B cell (primary cell): ENCODE measurements at places on chromosomes 2 and 18.

- no peak for DNase-seq
Observed at GRCh38 chr2:144014103-144014502, 505.8 kb downstream of the ZEB2 start.

- no peak for DNase-seq
Observed at GRCh38 chr2:20438334-20439192, 8.3 kb upstream of the RHOB start.

DNA sequence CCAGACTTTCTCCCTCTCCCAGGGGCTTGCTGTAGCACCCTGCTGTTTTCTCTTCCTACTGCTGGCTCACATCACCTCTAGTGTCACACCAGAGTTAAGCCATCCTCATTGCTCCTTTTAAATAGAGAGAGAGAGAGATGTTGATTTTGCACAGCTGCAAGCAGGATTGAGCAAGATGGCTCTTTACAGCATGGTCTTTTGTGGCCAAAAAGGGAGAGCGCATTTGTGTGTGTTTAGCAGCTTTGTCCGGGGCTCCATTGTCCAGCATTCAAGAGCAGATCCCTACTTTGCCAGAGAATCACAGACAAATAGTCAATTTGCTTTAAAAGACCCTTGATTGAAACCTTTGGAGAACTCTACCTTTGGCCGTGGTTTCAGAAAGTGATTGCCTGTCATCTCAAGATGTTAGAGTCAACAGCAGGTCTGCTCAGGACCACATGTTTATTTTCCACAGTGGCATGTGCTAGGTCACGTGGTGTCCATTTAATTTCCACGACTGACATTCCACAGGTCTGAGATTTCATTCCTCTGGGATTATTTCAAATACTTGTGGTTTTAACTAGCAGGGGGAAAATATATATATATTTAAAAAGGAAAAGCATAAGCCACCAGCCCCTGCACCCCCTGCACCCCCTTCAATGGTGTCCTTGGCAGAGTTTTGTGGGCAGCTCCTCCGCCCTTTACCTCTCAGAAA lies 359.9 kb upstream of the SLC14A2 start:
- DNase-seq, result no peak

DNA sequence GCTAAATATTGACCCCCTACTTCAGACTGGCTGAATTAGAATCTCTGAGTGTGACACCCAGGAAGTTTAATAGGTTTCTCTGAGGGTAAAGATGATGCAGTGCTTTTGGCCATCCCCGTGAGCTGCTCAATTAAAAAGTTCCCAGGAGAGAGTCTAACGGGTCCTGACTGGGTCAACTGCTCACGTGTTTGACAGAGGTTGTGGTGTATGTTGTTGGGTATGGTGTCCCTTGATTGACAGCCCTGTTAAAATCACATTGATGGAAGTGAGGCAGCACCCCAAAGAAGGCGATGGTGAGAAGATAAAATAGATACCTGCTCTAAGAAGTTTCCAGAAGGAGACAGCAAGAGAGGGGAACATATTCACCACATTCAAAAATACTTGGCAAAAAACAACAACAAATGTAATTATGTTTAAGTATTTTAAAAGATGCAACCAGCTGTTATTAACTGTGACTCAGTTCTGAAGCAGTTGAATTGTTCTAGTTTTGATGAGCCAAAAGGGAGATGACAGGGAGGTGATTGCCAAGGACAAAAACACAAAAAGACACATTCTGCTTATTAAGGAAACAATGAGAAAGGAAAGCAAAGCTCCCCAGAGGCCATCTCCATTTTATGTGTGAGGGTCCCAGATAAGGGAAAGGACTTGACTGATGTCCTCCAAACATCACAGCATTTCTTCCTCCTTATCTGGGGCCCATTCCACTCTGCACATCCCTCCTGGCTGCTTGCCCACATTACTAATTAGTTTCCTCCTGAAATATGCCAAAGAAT lies 11.5 kb upstream of the GMCL1 start:
- DNase-seq, result no peak

- no peak for DNase-seq
Observed at GRCh38 chr2:146927080-146927711, 917.6 kb upstream of the ACVR2A start.

DNA sequence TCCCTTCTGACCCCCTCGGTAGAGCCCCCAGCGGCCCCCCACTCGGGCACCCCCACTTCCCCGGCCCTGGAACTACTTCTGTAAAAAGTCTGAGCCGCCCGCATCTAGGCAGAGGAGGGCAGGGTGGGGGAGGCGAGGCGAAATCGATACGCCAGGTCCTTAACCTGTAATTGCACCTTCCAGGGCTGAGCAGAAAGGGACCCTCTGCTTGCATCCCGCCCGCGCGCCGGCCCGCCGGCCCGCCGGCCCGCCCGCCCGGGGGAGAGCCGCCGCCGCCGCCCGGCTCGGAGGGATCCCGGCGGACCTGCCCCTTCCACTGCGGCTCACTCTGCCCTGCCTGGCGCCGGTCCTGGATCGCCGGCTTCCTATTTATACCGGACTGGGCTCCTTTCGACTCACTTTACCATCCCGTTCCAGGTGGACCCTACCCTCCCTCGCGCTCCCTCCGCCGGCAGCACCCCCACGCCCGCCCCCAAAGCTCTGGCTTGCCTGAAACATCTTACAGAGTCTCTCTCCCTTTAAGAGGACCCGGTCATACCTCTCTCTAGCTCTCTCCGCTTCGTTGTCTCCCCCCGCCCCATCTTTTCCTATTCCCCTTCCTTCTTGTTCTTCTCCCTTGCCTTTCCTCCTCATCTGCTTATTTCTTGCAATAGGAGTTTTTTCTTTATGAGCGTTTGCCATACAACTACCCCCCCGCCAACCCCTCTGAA lies 797 bp downstream of the KLHL14 start:
- peak; percentile 66 for DNase-seq

DNA sequence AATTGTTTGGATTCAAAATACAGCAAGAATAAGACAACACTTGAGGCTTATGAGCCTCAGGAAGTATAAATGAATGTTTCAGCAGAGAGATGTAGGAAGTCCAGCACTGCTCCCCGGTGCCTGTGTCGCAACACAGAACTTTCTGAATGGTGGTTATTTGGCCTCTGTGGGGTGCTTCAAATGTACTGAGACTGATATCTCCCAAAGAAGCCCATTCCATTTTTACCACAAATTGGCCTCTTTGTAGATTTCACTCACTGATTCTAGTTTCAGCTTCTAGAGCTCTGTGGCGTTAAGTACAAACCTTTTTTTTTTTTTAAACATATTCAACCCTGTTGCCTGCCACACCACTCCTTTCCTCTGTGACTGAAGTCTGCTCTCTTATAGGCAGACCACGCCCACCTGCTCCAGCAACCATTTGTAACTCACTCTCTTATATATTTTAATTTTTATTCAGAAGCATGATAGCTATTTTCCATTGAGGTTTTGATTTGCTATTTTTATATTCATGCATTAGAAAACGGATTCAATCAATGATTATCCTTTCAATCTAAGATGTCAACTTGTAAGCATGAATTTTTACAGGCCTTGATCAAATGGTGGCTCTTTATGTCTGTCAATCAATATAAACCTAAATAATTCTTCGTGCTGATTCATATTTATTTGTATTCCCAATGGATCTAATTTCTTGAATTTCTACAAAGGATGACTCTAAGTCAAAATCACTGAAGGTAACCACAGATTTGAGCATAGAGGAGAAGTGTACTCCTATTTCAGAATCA lies 277.1 kb upstream of the CCDC68 start:
- peak; percentile 32 for DNase-seq

- DNase-seq, result no peak
Observed at GRCh38 chr2:28168376-28168775, 224.3 kb upstream of the FOSL2 start.

DNA sequence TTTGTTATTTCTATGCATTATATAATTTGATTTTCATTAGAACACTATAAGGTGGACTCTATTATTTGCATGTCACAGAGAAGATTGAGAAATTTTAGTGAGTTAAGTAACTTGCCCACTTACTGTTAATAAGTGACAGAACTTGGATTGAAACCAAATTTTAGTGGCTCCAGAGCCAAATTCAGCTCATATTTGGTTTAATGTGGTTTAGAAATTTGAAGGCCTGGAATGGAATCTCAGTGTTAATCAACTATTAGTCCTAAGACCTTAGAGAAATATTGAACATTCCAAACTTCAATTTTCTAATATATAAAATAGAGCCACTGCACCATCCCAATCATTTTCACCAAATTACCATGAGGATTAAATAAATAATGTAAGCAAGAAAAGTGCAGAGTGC lies 281.6 kb downstream of the ZNF385B start:
- DNase-seq, result no peak

DNA sequence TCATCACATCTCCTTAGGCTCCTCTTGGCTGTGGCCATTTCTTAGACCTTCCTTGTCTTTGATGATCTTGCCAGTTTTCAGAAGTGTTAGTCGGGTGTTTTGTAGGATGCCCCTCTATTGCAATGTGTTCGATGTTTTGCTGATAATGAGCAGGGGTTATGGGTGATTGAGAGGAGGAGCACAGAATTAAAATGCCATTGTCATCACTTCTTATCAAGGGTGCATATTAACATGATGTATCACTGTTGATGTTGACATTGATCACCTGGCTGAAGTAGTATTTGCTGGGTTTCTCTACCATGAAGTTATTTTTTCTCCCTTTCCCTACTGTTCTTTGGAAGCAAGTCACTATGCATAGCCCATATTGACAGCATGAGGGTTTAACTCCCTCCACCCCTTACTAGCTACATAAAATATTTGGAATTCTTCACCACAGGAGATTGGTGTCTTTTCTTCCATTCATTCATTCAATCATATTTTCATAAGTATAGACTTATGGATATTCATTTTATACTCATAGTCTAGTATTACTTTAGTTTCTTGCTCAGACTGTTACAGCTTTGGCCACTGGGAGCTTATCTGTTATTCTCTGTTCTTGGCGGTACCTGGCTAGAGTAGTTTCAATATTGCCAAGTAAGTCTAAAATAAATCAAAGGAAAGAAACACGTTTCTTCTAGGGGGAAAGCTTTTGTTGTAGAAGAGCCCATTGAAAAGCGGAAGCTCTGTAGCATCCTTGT lies 54.5 kb upstream of the TMEM87B start:
- no peak for DNase-seq

DNA sequence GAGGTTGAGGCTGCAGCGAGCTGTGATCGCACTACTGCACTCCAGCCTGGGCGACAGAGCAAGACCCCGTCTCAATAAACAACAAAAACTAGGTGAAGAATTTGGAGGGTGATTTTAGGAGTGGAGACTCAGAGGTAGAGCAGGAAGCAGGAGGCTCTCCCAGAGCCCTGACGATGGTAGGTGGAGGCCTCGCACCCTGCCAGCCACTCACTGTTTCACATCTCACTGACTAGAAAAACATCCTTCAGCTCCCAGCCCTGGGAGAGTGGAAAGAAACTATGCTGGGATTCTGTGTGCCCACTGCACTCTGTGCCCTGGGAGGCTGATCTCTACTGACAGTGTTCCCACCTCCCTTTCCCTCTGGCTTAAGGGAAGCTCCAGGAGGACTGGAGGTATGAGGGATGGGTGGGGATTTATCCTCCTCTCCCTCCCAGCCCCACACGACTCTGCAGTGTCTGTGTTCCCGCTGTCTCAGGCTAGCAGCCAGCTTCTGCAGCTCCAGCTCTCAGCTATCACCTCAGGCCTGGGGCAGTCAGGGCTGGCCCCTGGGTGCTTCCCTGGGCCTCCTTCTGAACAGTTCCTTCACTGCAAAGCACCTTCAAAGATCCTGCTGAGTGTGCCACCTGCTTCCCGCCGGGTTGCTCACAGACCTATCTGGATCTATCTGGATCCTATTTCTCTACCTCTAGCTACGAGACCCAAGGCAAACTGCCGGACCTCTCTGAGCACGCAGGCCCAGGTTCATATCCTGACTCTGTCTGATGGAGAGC lies 9.6 kb downstream of the CIB4 start:
- DNase-seq, result no peak

DNA sequence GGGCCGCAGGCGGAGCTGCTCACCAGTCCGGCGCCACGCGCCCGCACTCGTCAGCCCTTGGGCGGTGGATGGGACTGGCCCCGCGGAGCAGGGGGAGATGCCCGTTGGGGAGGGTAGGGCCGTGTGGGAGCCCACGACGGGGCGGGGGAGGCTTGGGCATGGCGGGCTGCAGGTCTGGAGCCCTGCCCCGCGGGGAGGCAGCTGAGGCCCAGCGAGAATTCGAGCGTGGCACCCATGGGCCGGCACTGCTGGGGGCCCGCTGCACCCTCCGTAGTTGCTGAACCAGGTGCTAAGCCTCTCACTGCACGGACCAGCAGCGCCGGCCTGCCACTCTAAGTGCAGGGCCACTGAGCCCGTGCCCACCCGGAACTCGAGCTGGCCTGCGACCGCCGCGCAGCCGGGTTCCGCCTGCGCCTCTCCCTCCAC lies 182.4 kb upstream of the ERBB4 start:
- DNase-seq, result no peak

GRCh38 chr2:197944416-197945096 lies 140.2 kb downstream of the PLCL1 start:
- no peak for DNase-seq

GRCh38 chr2:210459880-210460279 lies 16.7 kb downstream of the LANCL1 start:
- DNase-seq, result no peak

- no peak for DNase-seq
Observed at GRCh38 chr18:63903851-63904570, 3.7 kb upstream of the SERPINB10 start.

DNA sequence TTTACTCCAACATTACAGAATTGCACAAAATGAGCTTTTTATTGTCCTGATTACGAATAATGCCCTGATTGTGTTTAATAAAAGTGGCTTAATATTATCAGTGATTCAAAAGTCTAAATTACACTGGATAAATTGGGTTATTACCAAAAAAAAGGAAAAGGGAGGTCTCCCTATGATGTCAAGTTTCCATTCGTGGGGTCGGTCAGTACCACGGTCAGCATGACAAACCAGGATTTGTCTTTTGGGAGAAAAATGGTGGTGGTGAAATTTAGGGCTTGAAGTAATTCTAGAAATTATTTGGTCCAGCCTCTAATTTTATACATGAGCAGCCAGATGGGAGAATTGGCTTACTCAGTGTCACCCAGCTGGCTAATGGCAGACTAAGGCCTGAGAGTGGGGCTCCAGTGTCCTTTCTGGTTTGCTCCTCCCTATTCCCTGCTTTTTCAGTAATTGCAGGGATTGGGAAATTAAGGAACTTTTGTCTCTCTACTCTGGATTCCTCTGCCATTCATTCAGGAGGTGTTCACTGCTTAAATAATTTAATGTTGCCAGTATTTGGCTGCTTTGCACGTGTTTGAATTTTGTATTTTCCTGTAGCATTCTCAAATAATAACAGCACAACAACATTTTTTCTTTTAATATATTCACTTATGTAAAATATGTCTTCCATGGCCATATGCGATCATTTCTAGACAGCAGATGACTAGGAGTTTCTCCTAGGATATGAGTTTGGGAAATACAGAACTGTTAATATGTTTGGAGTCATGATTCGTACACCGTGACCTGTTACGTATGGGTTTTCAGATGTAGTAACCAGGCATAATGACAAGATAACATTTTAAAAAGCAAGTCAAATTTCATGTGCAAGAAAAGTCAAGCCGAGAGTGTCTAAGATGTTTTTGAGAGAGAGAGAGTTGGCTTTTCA lies 128.9 kb upstream of the NOSTRIN start:
- DNase-seq, result no peak

DNA sequence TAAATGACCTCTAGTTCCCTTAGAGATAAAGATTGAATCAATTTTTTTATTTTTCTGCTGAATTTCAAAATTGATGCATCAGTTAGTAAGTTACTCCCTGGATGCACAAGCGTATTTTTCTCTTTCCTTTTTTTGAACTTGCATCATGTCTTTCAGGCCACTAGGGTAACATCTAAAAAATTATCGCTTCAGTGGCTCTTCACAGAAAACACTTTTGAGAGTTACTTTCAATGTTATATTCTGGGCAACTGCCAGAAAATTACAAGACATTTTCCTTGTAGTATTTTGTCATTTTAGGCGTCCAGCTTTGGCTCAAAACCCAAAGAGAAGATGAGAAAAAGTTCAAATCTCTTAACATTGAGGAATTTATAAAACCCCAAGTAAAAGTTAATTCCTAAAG lies 59.8 kb downstream of the DSEL start:
- DNase-seq, result no peak
